Activated naive CD8-positive, alpha-beta T cell treated with anti-CD3 and anti-CD28 coated beads, Interleukin-2, amount 10 ng/mL, durations not matched to agents 7 days and 5 days (primary cell): ENCODE measurements at places on chromosomes 4 and X. TPM values are rescaled to one million over a fixed set of nuclear protein-coding genes. Genes with fewer than 3 reads are reported as not detected.

- DNase-seq, result no peak
- no peaks in the 10 kb centered on the region for H3K36me3 ChIP-seq
- no peaks in the 10 kb centered on the region for H3K4me1 ChIP-seq
- H3K4me3 ChIP-seq, result no peak overlapping the region
- H3K27me3 ChIP-seq, result peaks cover 3% of the 10 kb centered on the region
Observed at GRCh38 chr4:41814565-41814964, 66.0 kb upstream of the PHOX2B start.

The ZCCHC4 gene
- 12.2 TPM for total RNA-seq

GRCh38 chr4:153471698-153472093 is 5.5 kb downstream of the TMEM131L start:
- DNase-seq, result no peak
- H3K36me3 ChIP-seq, result peaks cover 52% of the 10 kb centered on the region
- H3K27me3 ChIP-seq, result no peaks in the 10 kb centered on the region
- H3K27ac ChIP-seq, result peak overlapping the region; percentile 92
- H3K4me1 ChIP-seq, result peaks cover 54% of the 10 kb centered on the region

DNA sequence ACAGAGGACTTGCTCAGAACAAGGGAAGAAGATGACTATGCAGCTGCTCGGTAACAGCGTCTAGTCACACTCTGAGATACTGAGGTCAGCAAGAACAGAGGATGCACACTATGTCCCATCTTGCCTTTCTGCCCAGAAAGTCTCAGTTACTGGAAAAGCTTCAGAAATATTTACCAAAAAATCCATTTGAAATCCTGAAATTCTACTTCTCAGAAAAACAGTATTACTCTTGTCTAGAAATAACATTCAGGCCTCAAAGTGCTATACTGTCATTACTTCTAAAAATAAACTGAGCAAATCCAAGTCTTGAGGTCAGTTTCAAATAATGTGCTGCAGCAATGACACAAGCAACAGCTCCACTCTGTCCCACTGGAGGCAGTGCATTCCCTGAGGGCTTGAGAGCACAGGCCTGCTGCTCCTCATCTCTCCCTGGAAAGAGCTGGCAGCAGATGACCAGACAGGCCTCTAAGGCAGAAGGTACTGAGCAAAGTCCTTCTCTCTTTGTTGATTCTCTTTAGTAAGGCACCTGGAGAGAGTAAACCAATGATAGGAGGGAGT is 76.9 kb downstream of the CAMK2D start:
- peak overlapping the region; percentile 76 for H3K4me3 ChIP-seq
- peak overlapping the region; percentile 54 for H3K27ac ChIP-seq
- no peak for DNase-seq
- peaks cover 44% of the 10 kb centered on the region for H3K36me3 ChIP-seq

The ATRX gene
- 96.1 TPM for total RNA-seq

DNA sequence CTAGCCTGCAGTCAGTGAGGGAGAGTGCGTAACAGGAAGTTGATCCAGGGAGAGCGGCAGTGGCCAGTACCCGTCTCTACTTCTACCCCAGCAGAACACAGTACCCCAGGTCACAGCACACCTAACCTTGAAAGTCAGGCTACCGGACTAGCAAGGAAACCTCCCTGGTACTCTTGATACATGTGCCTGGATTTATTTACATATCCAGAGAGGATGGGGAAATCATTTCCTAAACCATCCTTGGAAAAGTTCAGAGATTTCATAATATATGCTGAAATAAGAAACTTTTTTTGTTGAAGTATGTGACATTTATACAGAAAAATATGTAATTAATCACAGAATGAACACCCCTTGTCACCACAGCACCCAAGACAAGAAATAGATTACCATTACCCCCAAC is 24.5 kb downstream of the PRIMPOL start:
- H3K27ac ChIP-seq, result no peak overlapping the region
- H3K36me3 ChIP-seq, result peaks cover 21% of the 10 kb centered on the region
- peaks cover 11% of the 10 kb centered on the region for H3K4me1 ChIP-seq
- no peaks in the 10 kb centered on the region for H3K27me3 ChIP-seq
- DNase-seq, result no peak

DNA sequence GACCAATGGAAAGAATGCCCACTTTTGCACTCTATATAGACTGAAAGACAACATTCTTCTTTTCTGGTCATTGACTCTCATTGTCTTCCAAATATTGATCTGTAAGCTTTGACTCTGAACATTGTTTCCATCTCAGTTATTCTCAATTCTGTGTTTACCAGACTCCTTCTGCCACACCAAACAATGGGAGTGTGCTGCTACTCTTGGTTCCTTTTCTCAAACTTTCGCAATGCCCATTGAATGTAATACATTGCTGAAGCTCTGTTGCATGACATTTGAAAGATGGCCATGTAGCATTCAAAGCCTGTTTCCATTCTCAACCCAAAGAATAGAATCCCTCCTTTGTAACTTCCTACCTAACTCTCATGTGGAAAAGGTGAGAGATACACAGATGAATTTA is 136.2 kb downstream of the BTC start:
- H3K27me3 ChIP-seq, result peaks cover 3% of the 10 kb centered on the region
- H3K27ac ChIP-seq, result no peak overlapping the region
- DNase-seq, result no peak
- H3K4me3 ChIP-seq, result no peak overlapping the region
- H3K36me3 ChIP-seq, result no peaks in the 10 kb centered on the region

The IL2RG gene
- total RNA-seq, result 395 TPM

DNA sequence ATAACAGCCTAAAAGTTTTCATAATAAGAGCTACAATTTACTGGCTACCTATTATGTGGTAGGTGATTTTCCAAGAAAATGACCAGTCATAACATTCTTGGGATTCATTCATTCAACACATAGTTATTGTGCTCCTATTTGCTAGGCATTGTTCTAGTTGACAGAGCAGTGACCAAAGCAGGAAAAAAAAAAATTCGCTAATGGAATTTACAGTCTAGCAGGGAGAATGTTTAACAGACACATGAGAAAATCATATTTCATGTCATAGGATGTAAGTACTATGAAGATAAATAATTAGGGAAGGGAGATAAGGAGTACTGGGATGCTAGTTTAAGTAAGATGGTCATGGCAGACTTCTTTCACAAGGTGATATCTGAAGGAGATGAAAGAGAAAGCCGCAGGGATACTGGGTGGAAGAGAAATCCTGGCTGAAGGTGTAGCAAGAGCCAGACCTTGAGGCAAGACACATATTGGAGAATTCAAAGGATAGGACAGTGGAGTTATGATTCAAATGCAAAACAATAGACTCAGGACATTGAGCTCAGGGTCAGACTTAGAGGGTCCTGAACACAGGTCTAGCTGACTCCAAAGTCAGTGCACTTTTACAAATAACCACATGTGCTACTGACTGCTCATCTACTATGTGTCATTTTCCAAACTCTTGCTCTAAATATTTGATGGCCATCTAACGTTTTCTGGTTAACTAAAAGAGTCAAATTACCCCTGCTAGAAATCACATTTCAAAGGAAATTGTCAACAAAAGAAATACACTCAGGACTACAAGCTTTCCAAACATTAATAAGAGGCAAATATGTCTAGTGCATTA is 20.4 kb downstream of the SPCS3 start:
- H3K27ac ChIP-seq, result no peak overlapping the region
- peaks cover 2% of the 10 kb centered on the region for H3K27me3 ChIP-seq
- H3K36me3 ChIP-seq, result peaks cover 6% of the 10 kb centered on the region
- H3K4me1 ChIP-seq, result peaks cover 1% of the 10 kb centered on the region

GRCh38 chrX:110087485-110088356 is 84.8 kb downstream of the TMEM164 start:
- DNase-seq, result no peak
- H3K4me1 ChIP-seq, result peaks cover 14% of the 10 kb centered on the region
- H3K36me3 ChIP-seq, result peaks cover 2% of the 10 kb centered on the region
- H3K27me3 ChIP-seq, result no peaks in the 10 kb centered on the region

The TECRL gene
- not detected for total RNA-seq

The NUDT10 gene
- total RNA-seq, result 1.2 TPM

DNA sequence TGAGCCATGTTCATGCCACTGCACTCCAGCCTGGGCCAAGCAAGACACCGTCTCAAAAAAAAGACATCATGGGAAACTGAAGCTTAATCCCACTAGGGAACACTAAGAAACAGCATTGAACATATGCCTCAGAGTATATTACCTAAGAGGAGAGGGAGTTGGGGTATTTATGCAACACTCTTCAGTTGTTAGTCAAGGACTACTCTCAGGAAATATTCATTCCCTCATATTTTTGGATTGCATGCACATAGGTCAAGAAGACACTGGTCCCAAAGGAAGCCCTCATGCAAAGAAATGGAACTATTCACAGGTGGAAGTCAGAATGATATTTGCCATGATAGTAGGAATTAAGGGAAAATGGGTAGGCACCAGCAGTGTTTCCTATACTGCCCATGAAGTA is 22.8 kb upstream of the PAPSS1 start:
- no peak for DNase-seq
- H3K27ac ChIP-seq, result no peak overlapping the region
- no peaks in the 10 kb centered on the region for H3K36me3 ChIP-seq
- H3K27me3 ChIP-seq, result peaks cover 7% of the 10 kb centered on the region

GRCh38 chr4:3701271-3701734 is 64.9 kb upstream of the ADRA2C start:
- H3K36me3 ChIP-seq, result peaks cover 1% of the 10 kb centered on the region
- H3K4me1 ChIP-seq, result no peaks in the 10 kb centered on the region
- DNase-seq, result no peak
- H3K27ac ChIP-seq, result no peak overlapping the region
- H3K4me3 ChIP-seq, result no peak overlapping the region

- no peak overlapping the region for H3K4me3 ChIP-seq
- H3K4me1 ChIP-seq, result peaks cover 3% of the 10 kb centered on the region
- H3K27ac ChIP-seq, result no peak overlapping the region
Observed at GRCh38 chrX:120213438-120214265, 37.0 kb upstream of the ZBTB33 start.

The SMARCA5 gene
- 52.7 TPM for total RNA-seq

The DCX gene
- total RNA-seq, result not detected

GRCh38 chrX:150372280-150372679 is 9.2 kb downstream of the MAMLD1 start:
- H3K27me3 ChIP-seq, result no peaks in the 10 kb centered on the region
- no peak for DNase-seq
- H3K36me3 ChIP-seq, result no peaks in the 10 kb centered on the region
- H3K4me1 ChIP-seq, result no peaks in the 10 kb centered on the region
- no peak overlapping the region for H3K4me3 ChIP-seq

DNA sequence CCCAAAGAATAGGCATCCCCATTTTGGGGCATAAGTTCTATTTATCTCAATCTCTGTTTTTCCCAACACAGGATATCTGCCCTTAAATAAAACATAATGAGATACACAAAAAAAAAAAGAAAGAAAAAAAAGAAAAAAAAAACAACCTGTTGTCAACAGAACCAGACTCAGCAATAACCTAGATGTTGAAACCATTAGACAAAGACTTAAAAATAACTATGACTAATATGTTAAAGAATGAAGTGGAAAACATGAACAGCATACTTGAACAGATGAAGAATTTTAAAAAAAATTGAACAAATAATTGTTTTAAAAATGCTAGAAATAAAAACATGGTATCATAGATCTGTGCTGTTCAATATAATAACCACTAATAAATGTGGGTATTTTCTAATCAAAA is 93.4 kb upstream of the RXFP1 start:
- DNase-seq, result no peak
- no peaks in the 10 kb centered on the region for H3K27me3 ChIP-seq
- no peak overlapping the region for H3K4me3 ChIP-seq
- no peaks in the 10 kb centered on the region for H3K4me1 ChIP-seq
- no peaks in the 10 kb centered on the region for H3K36me3 ChIP-seq
- no peak overlapping the region for H3K27ac ChIP-seq

DNA sequence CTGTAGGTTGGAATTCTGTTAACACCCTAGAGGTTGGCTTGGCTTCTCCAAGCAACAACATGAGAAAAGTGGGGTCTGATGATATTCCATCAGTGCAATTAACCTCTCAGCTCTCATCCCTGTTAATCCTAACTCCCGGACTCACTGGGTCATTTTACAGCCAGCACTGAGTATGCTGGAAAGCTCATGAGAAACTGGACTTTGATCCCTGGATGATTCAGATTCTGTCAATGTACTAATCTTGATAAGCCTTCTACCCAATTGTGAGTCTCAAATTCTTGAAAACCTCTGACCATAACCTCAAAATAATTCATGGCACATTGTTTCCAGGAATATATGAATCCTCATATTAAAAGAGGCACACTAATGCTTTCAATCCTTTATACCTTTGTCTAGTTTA is 244.3 kb upstream of the DCAF8L1 start:
- no peak overlapping the region for H3K27ac ChIP-seq
- H3K27me3 ChIP-seq, result no peaks in the 10 kb centered on the region
- no peaks in the 10 kb centered on the region for H3K4me1 ChIP-seq

DNA sequence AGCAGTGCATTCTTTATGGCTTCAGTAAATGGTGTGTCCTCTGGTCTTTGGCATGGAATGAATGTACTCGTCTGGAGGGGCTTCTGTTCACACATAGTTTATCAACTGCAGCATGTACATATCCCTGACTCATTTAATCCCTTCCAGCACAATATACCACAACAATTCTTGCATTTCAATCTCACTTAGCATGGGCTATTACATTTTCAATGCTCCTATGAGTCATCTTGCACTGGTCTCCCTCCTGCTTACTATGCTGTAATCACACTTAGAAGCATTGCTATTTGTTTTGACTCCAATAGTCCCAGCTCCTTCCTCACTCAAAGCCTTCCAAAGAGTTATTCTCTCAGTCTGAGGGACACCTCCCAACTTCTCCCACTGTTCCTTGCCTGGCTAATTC is 180.9 kb upstream of the NUDT10 start:
- no peaks in the 10 kb centered on the region for H3K36me3 ChIP-seq
- H3K4me3 ChIP-seq, result no peak overlapping the region
- H3K27ac ChIP-seq, result no peak overlapping the region
- no peaks in the 10 kb centered on the region for H3K27me3 ChIP-seq
- H3K4me1 ChIP-seq, result no peaks in the 10 kb centered on the region
- DNase-seq, result no peak

DNA sequence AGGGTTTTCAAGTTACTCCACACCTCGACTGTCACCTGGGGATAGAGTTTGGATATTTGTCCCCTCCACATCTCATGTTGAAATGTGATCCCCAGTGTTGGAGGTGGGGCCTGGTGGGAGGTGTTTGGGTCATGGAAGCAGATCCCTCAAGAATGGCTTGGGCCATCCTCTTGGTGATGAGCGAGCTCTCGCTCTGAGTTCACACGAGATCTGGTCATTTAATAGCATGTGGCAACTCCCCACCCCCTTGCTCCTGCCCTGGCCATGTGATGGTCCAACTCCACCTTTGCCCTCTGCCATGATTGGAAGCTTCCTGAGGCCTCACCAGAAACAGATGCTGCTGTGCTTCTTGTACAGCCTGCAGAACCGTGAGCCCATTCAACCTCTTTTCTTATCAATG is 8.3 kb downstream of the CTAG1A start:
- peaks cover 4% of the 10 kb centered on the region for H3K4me1 ChIP-seq
- no peak overlapping the region for H3K27ac ChIP-seq
- DNase-seq, result no peak
- no peak overlapping the region for H3K4me3 ChIP-seq

GRCh38 chr4:6815029-6815836 is 32.7 kb downstream of the KIAA0232 start:
- H3K4me1 ChIP-seq, result peaks cover 10% of the 10 kb centered on the region
- H3K27me3 ChIP-seq, result no peaks in the 10 kb centered on the region
